ENCODE measurements at places on chromosomes 2 and 18.

DNA sequence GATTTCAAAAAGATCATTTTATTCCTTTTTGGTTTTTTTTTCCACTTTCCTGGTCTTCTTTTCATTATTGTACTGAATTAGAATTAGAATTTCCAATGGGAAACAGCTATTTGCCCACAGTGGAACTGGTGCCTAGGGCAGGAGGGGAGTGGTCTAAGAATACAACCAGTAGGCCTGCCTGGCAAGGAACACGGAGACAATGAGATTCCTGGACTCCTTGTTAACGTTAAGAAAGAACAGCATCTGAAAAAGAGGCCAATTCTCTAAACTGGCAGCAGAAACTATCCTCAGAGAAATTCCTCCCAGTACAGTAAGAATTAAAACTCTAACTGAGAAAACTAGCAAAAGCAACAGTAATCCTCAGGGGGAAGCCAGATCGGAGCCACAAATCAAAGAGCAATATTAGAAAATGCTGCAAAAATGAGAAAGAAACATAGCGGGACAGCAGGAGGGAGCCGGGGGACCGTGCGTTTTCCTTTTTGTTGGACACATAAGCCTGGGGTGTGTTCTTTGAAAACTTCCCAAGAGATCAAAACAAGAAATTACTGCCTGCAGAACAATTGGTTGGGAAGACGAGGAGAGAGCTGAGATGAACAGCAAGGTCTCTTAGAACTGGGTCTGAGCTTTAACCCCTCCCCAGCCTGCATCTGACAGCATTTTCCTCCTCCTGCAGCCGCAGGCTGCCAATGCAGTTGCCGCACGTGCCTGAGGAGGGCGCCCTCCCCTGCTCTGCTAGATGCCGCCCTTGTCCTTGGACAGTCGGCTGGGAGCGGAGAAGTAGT, 776.0 kb downstream of the TSN start:
- no peak for DNase-seq

DNA sequence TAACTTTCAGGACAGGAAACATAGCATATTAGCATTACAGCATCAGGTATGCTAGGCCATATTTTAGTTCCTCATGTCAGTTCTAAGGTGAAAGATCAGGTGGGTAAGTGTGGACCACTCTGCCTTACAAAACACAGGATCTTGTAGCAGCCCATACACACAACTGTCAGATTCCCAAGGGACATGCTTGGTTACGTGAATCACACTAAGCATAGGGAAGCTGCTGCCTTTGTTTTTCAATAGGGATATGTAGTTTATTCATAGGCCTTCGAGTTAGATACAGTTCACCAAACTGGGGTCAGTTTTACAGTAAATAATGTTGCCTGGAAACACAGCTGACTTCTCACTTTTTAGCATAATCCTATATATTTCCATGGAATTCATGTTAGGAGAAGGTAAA, 116.1 kb upstream of the OTX1 start:
- no peak for DNase-seq

DNA sequence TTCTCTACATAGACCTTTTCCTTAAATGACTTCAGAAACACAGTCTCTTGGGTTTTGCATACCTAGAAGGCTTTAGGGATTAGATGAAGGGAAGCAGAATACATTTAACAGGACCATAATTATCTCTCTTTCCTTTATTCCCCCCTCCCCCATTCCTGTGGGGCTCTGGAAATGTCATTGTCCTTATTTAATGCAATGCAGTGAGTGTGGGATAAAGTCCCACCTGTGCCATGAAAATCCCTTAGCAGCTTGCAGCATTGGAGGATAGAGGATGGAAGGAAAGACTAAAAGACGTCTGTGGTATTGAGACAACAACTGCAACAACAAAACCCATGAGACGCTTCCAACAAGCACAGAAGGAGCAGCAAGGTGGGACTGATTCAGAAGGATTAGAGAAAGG, 117.8 kb upstream of the DCC start:
- DNase-seq: no peak

DNA sequence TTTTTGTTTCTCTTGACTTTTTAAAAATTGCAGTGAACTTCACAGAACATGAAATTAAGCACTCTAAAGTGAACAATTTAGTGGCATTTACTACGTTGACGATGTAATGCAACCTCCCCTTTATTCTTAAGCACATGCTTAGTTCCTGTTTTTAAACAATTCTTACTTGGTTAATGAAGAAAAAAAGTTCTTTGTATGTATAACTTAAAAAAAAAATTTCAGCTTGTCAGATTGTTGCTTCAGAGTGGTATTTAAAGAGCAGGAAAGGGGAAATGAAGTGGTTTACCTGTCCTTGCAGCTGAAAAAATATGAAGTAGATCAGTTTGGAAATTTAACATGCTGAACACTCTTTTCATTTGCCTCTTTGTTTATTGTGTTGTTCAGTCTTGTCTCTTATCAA, 95.7 kb upstream of the RASGRP3 start:
- no peak for DNase-seq

- DNase-seq: no peak
Measured at GRCh38 chr18:57789759-57790158, 13.4 kb downstream of the ATP8B1 start.

DNA sequence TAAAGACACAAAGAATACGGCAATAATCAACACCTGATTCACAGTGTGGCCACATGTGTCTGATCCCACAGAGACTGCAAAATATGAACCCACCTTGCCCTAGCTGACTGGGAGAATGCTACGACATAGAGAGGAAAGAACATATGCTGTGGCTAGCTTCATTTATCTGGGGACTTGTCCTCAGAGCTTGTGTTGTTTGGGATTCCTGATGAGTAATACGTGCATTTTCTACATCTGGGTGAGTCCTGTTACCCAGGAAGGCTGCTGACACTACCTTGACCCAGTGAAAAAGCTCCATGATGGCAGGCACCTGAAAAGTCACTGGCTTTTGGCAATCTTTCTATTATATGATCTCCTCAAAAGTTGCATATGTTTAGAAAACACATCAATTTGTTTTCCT, 427.7 kb upstream of the LYPD1 start:
- no peak for DNase-seq

DNA sequence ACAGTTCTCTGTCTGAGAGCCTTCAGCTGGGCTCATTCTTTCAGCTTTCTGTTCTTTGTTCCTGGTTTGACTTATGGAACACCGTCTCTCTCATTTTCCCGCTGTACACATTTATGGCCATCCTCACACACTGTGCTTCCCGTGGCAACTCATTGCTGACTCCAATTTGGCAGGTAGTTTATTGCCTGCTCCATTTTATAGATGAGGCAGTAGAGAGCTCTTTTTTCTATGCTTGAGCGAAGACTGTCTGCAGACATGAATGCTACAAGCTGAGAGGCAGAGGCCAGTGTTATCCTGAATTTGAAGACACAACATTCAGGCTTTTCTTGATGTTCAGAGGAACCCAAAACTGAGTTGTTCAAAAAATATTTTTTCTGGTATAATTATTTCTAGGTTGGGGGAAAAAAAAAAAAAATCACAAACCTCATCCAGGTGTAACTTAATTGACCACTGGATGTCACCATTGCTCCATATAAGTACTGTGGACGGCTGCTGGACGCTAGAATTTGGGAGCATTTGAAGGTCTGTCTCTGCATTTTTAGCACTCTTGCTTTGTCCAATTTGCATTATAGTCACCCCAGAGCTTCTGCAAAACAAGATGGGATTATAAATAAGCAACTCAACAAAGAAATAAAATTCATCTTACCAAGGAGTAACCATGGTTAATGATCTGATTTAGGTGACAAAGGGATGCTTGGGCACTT, 83.5 kb downstream of the HRH4 start:
- no peak for DNase-seq

DNA sequence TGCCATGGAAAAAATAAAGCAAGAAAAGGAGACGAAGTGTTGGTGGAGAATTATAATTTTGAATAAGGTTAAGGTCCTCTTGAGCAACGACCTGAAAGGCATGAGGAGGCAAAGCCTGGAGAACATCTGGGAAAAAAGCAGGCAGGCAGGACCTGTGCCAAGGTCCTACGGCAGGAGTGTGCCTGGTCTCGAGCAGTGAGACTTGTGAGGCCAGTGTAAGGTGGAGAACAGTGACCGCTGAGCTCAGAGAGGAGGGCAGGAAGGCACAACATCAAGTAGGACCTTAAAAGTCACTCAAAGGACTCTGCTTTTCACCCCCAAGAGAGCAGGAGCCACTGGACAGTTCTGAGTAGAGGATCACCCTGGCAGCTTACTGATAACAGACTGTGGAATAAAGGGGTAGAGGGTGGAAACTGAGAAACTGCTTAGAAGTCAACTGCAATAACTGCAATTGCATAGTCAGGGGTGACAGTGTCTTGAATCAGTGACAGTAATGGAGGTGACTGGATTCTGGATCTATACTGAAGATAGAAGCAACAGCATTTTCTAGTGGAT, 3.5 kb downstream of the NOL10 start:
- DNase-seq: no peak

GRCh38 chr2:218622606-218623365, 15.1 kb downstream of the PLCD4 start:
- DNase-seq: no peak

- DNase-seq: no peak
Measured at GRCh38 chr2:234587341-234588053, 90.6 kb upstream of the ARL4C start.

- DNase-seq: no peak
Measured at GRCh38 chr2:25281522-25281921, 60.2 kb downstream of the DNMT3A start.

GRCh38 chr2:48474574-48475298, 55.2 kb upstream of the STON1 start:
- no peak for DNase-seq

- no peak for DNase-seq
Measured at GRCh38 chr18:49597157-49597931, 35.5 kb downstream of the LIPG start.

GRCh38 chr2:11154016-11154922, 998 bp upstream of the SLC66A3 start:
- no peak for DNase-seq

- DNase-seq: no peak
Measured at GRCh38 chr2:141035846-141036420, 1094.9 kb downstream of the LRP1B start.

DNA sequence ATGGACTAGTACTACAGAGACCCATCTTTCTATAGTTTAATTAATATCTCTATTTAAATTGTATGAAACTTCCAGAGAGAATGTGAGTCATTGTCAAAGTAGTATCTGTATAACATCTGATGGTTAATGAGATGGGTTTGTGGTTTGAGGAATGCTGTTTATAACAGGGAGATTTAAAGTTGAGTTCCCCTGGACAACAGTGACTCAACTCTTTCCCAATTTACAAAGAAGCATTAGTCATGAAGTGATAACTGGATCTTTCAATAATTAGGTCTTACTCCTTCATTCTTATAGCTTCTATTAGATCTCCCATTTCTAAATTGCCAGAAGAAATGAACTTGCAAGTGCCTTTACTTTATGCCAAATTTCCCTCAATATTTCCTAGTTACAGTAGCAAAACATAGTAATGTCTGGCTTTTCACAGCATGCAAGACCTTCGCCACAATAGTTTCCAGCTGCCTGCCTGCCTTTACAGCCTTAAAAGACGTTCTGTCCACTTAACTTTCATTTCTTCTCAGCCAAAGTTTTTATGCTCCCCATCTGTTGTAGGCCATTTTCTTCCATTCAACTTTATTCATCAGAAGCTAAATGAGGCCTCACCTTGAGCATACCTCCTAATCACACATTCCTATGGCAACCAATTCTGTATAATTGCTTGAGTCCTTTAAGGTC, 47.7 kb upstream of the WDR75 start:
- no peak for DNase-seq

GRCh38 chr2:37168217-37168981, 11.6 kb upstream of the EIF2AK2 start:
- no peak for DNase-seq

DNA sequence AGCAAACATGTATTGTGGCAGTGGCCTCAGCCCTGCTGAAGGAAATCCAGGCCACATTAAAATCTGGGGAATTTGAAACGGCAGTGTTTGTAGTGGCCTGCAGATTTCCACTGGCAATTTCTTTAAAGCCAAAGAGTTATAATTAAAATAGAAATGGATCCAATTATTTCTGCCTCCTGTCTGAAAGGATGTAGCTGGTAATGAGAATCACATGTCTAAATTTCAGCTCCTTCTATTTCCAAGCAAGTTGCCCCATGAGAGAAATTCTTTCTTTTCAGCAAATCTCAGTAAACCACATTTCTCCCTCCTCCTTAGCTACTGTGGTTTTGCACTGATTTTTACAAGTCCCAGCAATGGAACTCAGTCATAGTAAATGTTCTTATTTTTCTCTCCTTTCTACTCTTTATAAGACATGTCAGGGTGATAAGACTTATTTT, 55.4 kb upstream of the ZNF396 start:
- DNase-seq: no peak

- DNase-seq: no peak
Measured at GRCh38 chr2:162282765-162283425, 35.6 kb downstream of the IFIH1 start.

GRCh38 chr2:121539750-121540469, 9.2 kb downstream of the RNU4ATAC start:
- DNase-seq: no peak

- no peak for DNase-seq
Measured at GRCh38 chr2:196988639-196989038, 62.1 kb upstream of the PGAP1 start.

DNA sequence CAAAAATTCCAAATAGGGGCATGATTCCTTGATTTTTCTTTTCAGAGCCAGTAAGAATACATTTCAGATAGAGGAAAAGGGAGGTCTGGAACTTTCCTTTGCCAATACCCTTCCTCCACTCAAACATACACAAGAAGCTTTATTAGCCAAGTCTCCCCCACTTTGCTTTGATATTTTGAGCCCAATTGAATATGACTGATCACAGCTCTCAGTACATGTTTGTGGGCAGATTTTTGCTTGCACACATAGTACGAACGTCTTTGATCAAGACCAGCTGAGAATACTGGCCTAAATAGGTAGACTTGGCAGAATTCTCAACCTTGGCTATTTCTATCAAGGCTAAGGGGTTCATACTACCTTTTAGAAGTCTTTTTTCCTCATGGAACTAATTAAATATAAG, 148.8 kb upstream of the PGAP1 start:
- DNase-seq: no peak

GRCh38 chr2:73979021-73979420, 5.7 kb upstream of the TET3 start:
- no peak for DNase-seq

DNA sequence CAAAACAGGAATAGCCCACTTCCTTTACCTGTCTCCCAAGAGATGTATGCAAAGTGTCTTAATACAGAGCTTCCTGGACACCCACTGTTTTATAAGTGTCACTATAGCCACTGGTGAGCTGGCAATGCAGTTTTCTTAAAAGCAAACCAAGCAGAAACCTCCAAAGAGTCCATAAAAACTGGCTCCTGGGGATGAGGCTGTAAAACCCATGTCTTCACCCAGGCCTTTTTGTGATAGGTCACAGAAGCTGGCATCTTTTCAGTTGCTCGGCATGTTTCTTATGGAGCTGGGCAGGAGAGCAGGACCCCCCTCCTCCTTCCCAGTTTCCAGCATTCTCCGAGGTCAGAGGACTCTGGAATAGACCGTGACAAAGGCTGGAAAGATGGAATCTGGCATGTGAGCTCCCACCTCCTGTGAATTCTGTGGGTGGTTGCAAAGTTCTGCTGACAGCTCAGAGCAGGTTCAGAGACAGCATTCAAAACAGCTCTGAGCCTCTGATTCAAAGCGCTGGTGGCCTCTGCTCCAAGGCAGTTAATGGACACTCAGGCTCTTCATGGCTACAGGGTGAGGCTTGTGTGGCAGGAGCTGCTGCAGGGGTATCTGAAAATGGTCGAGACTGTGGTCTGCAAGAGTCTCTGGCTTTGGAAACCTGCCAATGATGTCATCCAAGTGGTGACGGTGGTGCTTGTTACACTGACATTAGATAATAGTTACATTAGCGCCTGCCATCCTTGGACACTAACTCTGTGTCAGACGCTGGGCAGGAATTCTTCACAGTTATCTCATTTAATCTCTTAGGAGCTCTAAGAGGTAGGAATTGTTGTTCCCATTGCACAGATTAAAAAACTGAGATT, 283.4 kb downstream of the CLIP4 start:
- DNase-seq: no peak

All from vagina (tissue), 2 donors.